ENCODE measurements at places on chromosomes 6 and 20.

DNA sequence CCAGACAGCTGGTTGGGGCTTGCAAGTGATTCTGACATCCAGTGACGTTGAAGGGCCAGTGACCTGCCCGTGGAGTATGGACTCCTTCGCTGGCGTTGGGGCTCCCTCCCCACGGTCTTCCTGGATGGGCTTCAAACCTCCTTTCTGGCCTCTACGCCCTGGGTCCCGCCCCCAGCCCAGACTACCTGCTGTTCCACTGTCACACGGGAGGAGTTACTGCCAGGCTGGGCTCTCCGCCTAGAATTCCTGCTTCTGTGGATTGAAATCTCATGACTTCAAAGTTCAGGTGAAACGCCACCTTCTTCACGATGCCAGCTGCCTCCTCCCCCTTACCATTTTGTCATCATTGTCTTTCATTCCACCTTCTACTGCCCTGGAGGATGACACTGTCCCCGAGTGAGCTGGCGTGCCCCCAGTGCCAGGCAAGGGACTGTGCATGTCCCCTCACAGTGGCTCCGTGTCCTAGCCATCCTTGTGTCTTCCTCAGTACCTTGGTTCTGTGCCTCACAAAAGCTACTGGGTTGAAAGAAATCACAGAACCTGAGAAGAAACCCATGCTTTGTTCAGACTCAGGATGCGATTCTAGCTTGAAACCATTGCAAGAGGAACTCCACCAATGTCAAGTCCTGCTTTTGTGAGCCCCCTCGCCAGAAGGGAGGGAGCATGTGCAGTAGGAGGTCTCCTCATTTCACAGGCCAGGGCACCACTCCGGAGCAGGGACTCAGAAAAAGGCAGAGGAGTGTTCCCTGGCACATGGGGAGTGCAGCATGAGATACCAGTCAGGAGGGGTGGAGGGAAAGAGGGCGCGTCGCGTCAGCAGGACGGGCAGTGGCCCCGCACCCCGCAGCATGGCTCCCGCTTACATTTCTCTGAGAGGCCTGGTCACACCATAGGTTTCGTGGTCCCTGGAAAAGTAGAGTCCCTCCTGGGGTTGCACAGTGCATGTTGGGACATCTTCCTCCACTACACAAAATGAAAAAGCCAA lies 11.0 kb upstream of the IRF4 start:
- DNase-seq, result no peak

DNA sequence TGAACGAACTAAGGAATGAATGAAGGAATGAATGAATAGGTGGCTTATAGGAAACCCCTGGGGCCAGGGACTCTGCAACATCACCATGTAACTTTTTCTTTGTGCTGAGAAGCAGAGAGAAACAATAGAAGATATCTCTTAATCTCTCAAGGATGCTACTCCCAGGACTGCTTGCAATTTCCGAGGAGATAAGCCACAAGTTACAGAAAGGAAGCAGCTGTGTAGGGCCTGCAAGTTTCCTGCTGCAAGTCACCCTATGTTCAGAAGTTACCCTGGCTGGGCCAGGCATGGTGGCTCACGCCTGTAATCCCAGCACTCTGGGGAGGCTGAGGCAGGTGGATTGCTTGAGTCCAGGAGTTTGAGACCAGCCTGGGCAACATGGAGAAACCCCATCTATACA lies 7.3 kb upstream of the MAVS start:
- no peak for DNase-seq

DNA sequence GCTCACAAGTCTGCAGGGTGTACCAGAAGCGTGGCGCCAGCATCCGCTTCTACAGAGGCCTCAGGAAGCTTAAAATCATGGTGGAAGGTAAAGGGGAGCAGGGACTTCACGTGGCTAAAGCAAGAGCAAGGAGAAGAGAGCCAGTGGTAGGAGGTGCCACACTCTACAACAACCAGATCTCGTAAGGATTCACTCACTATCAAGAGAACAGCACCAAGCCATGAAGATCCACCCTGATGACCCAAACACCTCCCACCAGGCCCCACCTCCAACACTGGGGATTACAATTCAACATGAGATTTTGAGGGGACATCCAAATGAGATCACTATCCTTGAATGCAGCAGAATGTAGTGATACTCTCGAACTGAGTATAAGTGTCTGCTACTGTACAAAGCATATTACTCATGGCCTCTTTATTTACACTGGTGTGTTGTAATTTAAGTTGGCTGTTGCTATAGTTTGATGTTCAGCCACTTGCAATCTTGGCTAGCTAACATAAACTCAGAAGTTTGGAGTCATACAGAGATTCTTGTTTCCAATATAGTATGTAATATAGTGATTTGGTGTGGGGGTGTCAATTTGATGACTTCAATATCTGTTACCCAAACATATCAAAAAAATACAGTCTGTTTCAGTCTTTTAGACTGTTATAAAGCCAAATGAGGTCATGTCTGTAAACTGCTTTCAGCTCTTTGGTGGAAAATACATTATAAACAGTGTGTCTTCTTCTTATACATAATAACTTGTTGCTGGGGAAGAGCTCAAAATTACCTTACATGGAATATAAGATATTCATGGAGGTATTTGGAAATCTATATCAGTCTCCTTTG lies 39.4 kb upstream of the MYLIP start:
- no peak for DNase-seq

DNA sequence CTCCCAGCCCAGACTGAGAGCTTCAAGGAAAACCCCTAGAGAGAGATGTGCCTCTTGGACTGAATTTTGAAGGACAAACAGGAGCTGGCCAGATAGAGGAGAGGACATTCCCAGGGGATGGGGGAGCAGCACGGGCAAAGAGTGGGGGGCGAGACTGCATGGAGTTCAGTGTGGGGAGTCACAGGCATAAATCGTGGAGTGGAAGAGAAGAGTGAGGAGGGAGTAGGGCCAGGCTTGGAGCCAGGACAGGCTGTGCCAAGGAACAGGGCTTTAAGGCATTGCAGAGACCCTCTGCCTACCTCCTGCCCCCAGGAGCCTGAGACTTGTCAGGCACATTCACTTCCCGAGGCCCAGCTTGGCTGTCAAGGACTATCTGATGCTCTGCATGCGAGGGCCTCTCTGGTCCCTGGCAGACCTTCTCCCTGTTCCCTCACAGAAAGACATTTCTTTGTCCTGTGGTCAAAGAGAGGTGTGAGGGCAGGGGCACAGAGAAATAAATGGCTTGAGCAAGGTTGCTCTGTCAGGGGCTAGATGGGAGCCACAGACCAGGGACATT lies 5.2 kb upstream of the SLC22A7 start:
- no peak for DNase-seq

- DNase-seq, result no peak
Observed at GRCh38 chr20:697826-698225, 22.2 kb upstream of the SCRT2 start.

- no peak for DNase-seq
Observed at GRCh38 chr6:14618759-14619418, 501.3 kb downstream of the CD83 start.

- DNase-seq, result no peak
Observed at GRCh38 chr6:132365281-132365907, 35.9 kb downstream of the MOXD1 start.

- no peak for DNase-seq
Observed at GRCh38 chr6:139355777-139356445, 18.5 kb downstream of the CITED2 start.
